ENCODE measurements at places on chromosomes 12 and 14.
A peak's percentile ranks its signal among the peaks of the same experiment; 100 is the strongest.

DNA sequence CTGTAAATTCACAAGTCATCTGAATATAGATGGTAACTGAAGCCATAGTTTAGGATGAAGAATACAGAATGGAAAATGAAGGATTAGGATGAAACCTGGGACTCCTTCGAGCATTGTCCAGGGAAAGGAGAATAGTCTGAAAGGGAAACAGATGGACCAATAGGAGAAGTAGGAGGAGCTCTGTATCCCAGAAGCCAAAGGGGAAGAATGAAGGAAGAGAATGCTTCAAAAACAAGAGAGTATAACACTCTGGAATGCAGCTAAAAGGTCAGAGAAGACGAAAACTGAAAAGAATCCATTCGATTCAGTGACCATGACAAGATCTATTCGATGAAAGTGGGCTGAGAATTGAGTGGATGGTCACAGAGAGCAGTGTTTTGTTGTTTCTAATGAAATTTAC, 1.0 kb downstream of the GMFB start:
- peak; percentile 70 for DNase-seq

GRCh38 chr14:68774771-68775613, 17.9 kb downstream of the ZFP36L1 start:
- no peak for DNase-seq

DNA sequence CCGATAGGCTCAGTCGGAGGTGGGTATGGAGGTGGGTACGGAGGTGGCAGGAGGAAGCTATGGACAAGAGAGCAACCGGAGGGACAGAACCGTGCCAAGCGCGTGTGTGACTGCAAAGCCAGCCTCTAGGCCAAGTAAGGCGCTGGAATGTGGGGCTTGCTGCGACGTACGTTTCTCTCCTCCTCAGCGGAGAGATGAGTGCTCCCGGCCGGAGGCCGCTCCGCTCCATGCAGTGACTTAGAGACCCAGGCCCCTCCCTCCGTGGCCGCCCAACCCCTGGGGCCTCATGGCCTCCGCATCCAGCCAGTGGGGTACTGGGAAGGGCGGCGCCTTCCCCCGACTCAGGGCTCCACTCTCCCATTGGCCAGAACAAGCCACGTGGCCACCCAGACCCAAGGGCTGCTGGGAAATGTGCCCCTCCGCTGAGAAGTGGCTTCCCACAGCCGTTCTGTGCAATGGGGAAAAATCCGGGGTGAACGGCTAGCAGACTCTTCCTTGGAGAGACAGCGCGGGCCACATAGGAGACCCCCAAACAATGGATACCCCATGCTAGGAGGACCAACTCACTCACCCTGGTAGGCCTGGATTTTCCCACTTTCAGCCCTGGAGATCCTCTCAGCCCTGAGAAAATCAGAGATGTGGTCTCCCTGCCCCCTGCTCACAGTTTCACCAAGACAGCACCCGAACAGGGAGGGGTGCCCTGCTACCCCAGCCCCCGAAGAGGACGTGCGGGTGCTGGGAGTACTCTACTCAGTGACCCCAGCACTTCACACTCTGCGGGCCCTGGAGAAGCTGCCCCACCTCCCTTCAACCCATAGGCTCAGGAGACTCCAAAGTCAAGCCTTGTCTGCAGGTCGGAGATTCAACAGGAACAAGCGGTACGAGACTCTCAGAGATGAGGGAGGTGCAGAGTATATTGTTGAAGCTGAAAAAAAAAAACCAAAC, 66.7 kb downstream of the RIMBP2 start:
- no peak for DNase-seq

DNA sequence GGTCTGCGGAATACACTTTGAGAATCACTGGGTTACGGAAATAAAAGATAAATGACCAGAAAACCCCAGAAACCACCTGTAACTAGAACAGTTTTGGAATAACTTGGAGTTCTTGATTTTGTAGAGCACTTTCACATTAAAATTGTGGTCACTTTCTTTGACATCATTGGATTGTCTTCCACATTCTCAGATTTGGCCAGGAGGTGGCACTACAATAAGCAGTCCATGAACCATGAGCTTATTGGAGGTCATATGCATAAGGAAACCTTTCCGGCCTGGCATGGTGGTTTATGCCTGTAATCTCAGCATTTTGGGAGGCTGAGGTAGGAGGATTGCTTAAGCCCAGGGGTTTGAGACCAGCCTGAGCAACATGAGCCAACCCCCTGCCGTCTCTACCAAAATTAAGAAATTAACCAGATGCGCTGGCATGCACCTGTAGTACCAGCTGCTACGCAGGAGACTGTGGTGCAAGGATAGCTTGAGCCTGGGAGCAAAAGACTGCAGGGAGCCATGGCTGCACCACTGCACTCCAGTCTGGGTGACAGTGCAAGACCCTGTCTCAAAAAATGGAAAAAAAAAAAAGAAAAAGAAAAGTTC, 107.7 kb upstream of the CAND1 start:
- peak; percentile 4 for DNase-seq

DNA sequence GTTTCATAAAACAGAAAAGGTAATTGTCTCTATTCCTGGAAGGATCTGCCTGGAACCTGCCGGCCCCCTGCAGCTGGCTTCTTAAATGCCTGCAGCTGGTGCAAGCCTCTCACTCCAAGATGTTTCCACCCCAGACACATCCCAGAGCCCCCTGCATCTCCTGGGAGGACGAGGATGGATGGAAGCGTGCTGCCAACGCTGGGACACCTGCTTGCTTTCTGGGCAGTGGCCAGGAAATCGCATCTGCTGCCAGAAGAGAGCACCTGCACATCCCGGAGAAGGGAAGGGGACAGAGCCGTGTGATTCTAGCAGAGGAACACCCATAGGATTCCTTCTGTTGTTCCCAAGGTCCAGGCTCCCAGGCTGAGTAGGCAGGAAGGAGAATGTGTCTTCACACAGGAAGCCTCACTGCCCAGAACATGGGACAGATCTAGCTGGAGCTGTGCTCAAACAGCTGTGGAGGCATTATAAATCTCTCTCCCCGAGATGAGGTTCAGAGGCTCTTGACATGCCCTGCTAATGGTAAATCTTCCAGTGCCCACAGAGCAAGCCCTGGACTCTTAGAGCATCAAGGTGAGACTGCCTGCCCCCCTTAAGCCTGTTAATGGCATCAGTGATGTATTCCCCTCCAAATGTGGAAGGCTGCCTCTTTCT, 138.8 kb upstream of the MAP1LC3B2 start:
- no peak for DNase-seq

DNA sequence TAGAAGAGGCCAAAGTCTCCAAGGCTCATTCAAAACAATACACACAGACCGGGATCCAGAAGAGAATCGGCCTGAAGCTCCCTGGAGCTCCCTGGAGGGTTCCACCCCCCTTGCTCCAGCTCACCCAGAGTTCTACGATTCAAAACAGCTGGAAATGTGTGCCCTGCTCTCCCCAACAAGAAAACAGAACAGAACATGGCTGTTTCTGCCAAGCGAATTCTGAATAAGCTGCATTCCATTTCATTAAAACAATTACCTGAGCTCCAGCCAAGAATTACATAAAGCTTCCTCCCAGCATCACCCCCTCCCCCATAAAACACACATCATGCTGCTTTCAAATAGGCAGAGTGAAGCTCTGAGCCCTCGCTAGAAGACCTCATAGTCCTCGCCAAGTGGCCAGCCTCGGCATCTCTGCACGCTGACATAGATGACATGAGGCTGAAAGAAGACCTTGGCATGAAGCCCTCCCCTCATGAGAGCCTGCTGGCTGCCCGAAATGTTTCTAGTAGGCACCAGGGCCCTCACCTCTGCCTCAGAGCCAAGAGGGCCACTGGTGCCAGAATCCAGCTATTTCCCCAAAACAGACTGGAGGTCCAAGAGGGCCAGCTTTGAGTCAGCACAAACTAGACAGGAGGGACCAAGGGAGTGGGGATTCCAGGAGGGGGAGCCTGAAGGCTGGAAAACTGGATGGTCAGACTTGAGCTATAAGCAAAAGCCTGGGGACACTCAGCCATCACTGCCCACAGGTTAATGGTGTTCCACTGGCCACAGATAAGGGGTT, 8.3 kb downstream of the PXN start:
- peak; percentile 76 for DNase-seq

DNA sequence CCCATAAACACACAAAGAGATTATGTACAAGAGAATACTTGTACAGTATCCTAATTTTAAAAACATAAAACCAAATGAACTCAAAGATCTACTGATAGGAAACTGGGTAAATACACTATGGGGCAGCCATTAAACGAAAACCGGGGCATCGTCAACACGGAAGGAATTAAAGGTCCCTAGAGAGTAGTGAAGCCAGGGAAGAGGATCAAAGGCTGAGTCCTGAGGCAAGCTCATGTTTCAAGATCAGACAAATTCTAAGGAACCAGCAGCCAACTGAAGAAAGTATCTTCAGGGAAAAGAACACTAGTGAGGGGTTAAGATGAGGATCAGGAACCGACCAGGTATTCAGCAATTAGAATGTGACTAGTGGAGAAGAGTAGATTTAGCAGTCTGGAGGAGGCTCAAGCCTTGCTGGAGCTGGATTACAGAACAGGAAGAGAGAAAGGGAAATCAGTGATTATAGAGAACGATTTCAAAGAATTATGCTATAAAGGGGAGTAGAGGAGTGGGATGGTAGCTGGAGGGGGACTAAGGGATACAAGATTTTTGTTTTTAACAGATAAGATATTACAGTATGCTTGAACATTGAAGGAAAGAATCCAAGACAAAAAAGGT, 23.7 kb downstream of the SEL1L start:
- DNase-seq = no peak

DNA sequence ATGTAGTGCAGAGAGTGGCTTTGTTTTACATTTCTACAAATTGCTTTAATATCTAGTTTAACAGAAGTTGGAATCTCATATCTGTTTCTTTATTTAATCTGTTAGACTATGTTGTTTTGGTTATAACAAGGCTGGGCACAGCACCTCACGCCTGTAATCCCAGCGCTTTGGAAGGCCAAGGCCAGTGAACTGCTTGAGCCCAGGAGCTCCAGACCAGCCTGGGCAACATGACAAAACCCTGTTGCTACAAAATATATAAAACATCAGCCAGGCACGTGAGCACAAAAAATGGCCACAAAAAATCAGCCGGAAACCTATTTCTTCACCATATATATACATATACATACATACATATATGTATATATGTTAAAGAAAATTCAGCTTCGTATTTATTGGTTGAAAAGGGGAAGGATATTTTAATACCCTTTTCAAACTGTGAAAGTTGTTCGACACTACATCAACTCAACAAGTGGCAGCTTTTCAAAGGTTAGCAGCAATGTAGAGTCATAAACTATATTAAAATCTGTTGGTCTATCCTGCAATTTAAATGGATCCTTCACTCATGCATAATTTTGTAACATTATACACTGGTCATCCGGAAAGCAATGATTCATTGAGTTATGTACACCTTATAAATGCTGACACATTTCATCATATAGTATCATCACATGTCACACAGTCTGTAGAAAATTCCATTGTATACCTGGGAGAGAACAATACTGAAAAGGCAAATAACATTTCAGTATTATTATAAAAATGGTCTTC, 7.1 kb downstream of the NR2C1 start:
- no peak for DNase-seq

DNA sequence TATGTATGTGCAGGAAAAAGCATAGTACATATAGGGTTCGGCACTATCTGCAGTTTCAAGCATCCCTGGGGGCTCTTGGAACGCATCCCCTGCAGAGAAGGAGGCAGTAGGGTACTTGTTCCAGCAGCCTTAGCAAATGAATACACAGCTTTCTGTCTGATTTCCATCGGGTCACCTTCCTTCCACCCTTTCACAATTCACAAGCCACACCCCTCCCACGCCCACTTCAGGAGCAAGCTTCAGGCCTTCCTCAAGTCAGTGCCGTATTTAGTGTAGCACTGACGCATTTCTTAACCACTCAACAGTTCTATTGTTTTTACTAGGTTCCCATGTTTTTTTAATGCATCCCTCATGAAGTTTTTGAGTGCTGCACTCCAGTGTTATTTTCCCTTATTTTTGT, 64.2 kb downstream of the CLMN start:
- peak; percentile 56 for DNase-seq

Measured in urothelium cell line (cell line).